ENCODE measurements at places on chromosomes 2 and 18.

DNA sequence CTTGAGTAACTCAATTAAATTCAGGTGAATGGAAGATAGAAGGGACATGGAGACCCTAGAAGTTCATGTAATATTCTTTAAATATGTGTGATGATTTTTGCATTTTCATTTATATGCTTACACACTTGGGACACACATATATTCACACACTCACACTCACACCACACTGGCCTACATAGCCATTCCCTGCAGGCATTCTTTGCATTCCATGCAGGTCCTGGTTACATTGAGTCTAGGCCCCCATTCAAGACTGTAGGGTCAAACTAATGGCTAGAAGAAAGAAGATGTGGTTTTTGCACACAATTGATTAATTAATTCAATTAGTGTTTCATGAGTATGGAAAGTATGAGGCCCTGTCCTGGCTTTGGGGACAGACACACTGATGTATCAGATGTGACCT, 249.4 kb downstream of the HNMT start:
- no peak for DNase-seq

- no peak for DNase-seq
Measured at GRCh38 chr2:126669772-126670171, 13.8 kb downstream of the GYPC start.

- no peak for DNase-seq
Measured at GRCh38 chr18:32698153-32698552, 74.7 kb downstream of the KLHL14 start.

- DNase-seq, result no peak
Measured at GRCh38 chr2:69260666-69261065, 126.4 kb downstream of the GFPT1 start.

DNA sequence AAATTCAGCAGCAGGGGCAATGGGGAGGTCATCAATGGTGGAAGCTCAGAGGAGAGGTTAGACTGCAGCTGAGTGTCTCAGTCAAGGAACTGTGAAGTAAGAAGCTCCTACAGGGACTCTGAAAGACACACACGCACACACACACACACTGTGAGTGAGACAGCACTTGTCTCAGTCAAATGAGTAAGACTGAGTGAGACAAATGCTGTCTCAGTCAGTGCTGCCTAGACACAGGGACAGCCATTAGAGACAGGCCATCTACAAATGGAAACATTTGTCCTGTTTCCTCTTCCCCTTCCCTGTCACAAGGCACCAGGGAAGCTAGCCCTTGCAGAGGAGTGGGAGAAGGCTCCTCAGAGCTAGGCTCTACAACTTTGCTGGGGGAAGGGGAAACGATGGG, 577.4 kb upstream of the GCFC2 start:
- DNase-seq, result no peak

GRCh38 chr2:165720511-165720910, 73.5 kb downstream of the GALNT3 start:
- no peak for DNase-seq

- no peak for DNase-seq
Measured at GRCh38 chr2:49490710-49491109, 336.4 kb upstream of the FSHR start.

DNA sequence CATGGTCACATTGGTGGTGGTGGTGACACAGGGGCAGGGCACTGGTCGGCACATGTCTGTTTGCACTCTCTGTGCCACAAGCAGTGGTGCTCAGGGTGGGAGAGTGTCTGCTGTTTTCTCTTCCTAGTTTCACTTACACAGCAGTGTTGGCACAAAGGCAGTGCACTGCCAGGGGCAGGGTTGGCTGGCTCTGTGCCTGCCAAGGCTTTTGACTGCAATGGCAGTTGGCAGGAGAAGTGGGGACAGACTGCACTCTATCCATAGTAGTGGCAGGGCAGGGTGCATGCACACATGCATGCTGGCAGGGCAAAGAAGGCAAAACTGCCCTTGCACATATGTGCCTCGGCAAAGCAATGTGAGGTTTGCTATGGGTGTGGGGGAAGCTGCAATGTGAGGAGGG, 635.9 kb downstream of the SUCLG1 start:
- DNase-seq, result no peak

All from immature natural killer cell (primary cell).